ENCODE measurements at places on chromosomes 16 and 17.

- no peak for DNase-seq
Observed at GRCh38 chr17:72175263-72175662, 54.4 kb downstream of the SOX9 start.

DNA sequence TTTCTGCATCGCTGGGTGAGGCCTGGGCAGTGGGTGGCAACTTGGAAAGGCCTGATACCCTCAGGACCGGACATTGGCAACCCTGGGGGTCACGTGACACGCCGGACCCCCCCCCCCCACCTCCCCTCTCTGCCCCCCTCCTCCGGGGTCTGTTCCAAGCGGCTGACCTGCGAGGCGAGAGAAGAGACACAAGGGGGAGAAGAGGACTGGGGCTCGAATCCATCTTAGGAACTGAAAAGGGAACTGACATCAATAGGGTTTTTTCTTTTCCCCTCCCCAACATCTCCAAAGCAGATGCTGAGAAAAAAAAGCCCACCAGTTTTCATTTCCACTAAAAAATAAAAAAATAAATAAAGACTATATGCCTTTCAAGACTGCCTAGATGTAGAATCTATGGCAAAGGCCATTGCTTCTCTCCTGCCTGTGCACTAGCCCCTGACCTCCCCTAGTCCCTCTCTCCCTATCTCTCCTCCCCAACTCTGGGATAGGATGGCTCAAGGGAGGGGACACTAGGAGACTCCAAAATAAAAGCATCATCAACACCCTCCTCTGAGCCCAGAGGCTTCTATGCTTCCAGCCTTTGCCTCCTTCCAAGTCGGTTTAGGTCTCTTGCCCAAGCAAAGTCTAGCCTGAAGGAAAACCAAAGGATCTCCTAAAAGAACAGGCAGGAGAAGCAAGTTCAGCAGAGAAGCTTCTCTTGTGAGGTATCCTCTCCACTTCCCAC, 7.7 kb upstream of the HOXB2 start:
- DNase-seq = no peak

DNA sequence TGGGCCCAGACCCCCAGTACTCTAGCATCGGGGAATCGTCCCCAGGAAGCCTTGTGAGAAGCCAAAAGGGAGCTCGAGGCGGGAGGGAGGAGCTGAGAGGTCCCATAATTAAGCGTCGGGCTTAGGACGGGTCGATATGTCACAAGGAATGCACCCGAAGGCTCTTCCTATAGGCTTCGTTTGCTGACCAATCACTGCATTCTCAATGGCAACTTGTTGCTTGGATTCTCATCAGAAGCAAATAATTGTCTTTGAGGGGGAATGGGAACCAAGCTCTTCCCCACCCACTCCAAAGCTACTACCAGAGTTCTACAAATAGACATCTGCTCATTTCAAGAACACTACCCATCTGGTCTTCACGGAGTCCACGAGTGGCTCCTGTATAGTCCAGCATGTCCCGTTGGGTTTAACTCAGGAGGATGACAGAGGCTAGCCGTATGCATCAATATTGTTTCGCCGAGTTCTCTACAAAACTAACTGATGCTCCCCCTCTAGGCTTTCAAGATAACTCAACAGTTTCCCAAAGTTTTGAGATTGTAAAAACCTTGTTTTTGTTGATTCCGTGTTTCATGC, 628 bp upstream of the BLMH start:
- no peak for DNase-seq

GRCh38 chr16:48001324-48001895, 154.4 kb downstream of the ABCC12 start:
- DNase-seq = no peak

GRCh38 chr17:82632451-82632850, 15.8 kb downstream of the WDR45B start:
- no peak for DNase-seq

GRCh38 chr16:67256701-67257230, 8.0 kb downstream of the SLC9A5 start:
- no peak for DNase-seq

- DNase-seq = no peak
Observed at GRCh38 chr17:8137645-8138373, 13.9 kb upstream of the HES7 start.

GRCh38 chr16:23734176-23734893, 20.5 kb upstream of the CHP2 start:
- no peak for DNase-seq

DNA sequence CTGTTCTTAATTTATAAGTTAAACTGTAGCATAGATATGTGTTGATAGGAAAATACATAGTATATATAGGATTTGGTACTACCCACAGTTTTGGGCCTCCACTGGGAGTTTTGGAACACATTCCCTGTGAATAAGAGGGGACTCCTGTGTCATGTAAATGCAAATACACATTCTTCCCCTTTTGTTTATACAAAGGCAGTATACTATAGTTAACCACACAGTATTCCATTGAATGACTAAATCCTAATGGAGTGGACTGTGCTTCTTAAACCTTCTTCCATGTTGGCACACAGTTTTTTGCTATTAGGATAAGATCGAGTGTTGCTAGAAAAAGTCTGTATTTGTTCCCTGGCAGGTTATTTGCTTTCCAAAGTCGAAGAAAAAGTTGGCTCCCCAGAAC, 22.2 kb downstream of the TAC4 start:
- no peak for DNase-seq

DNA sequence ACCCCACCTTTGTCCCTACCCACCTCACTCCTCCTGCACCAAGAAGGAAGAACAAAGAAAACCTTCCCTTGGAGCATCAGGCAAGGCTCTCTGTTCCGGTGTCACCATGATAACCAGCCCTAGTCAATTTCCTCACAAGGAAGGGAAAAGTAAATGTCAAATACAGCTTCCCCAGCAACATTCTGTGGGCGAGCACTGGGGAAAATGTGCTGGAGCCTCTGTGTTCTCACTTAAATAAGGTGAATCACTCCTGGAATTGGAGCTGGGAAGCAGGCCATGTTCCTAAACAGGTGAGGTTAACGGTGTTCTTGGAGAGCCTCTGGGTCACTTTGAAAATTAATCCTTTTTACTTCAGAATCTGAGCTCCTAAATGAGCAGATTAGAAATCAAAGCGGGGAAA, 427.9 kb upstream of the ERCC4 start:
- no peak for DNase-seq

- no peak for DNase-seq
Observed at GRCh38 chr17:3507869-3508268, 32.1 kb downstream of the ASPA start.

DNA sequence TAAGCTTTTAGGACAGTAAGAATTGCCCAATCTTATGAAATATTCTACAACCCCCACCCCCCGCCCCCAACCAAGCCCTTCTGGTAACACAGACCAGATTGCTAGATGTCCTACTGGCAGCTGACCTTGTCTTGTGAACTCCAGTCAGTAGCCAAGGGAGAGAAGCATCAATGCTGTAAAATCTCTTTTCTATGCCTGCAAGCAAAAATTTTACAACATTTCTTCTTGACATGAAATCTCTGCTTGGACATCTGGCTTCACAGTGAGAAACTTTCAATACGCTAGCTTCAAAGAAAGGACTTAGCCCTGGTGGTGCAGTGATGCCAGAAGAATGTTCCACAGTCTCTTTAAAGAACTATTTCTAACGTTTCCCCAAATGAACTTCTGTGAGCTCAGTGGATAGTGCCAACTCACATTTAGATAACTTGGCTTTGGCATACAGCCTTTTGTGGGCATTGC, 169.3 kb upstream of the AXIN2 start:
- DNase-seq = no peak

DNA sequence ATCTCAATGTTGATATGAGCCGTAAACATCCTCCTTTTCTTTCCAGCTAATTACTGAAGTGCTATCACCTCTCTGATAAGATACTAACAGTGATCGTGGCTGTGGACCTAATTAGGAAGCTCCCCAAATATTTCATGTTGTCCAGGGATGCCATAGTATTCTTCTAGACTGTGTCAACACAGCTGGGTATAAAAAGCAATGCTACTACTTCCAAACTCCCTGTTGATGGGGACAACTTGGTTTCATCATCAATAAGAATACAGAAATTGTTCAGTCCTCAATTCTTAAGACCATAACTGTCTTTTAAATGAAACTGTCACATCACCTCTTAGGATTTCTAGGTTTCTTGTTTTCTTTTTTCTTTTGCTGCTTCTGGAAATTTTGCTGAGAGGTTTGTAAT, 530.6 kb downstream of the TOX3 start:
- no peak for DNase-seq

DNA sequence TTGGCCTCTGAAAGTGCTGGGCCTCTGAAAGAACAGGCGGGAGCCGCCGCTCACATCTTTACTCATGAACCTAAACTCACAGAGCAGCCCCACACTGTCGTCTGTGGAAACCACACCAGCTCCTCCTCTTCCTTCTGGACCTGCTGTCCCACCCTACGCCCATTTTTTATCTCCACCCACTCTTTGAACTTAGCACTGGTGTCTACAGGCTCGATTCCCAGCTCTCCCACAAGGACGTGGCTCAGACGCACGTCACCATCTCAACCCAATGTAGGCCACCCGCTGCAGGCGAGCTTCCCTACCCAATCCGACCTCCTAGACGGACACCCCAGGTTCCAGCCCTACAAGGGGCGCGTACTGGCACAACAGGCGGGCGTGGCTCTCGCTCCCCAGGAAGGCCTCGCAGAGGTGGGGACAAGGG, 62.2 kb downstream of the NXN start:
- no peak for DNase-seq

DNA sequence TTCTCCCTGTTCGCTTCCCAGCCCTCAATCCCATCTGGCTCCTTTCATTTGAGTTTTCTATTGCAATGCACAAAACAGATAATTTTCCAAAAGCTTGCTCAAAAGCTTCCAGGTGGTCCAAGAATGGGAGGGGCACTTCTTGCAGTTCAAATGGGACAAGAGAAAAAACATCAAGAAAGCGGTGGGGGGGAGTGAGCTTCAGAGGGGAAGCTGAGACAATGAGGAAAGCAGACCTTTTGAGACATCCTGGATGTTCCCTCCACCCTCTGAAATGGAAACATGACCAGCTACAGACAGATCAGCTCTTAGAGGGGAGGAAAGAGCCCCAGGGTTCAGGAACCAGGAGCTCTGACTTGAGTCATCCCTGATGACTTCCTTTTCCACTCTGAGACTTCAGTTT, 368.2 kb downstream of the SLC39A11 start:
- no peak for DNase-seq

DNA sequence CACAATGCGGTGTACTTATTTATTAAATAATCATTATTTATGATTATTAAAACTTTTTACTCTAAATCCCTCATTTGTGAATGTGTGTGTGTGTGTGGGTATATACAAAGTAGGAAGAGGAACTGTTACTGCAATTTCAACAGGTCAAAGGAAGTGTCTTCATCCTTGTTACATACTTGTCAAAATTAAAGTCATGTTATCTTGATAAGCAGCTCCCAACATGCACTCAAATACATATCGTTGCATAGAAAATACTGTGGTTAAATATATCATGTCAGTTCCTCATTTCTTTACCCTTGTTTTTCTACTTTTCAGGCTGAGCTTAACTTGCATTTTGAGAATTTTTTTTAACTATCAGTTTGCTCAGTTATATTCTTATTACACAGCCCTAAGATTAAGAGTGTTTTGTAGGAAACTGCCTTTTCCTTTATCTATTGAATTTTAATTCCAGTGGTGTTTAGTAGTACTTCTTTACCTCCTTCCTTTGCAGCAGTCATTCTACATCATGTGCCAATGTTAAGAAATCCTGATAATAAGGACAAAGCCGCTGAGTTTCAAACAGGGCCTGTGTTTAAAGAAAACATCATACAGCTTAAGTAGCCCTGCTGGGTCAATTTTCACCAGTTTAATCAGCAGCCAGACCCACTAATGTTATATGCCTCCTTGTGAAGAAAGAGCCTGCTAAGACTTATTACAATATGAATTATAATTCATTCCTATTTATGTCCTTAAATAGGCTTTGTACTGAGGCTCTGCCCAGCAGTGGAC, 7.2 kb downstream of the EFCAB5 start:
- DNase-seq = no peak

DNA sequence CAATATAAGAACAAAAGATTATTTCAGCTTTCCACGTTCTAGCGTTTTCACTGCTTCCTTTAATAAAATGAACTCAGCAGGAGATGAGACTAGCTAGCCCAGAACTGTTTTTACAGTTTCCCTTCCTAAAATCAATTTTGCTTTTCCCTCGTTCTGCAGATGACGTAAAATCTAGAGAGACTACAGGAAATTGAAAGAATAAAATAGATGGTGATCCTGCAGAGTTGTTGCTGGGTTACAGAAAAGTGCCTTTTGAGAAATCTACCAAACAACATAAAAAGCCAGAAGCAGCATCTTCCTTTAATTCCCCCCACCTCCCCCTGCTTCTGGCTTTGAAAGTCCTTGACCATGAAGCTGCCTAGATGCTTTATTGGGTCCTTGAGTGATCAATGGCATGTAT, 96.8 kb upstream of the CLEC3A start:
- no peak for DNase-seq

DNA sequence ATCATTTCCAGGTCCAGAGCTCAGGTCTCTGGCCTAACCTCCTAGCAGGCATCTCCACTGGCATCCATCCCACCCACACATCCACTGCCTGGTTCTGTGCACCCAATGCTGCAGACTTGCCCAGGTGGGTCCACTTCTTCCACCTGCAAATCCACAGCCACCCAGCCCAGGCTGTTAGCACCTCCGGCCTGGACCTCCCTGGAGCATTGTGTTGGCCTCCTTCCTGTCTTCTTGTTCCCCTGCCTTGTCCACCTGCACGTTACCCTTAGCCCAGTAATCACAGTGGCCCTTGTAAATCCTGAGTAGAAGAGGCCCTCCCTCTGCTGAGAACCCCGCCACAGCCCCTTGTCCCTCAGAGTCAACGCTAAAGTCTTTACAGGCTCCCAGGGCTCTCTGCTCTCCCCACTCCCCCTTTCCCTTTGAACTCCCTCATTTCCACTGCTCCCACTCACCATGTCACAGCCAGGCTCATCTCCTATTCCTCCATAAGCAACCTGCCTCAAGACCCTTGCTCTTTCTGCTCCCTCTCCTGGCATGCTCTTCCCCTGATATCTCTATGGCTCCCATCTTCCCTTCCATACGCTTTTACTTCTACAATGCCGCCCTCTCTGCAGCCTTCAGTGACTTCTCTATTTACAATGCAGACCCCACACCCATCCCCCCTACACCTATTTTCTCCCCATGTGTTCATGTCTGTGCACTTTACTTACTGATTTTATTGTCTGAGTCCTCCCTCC, 288.8 kb downstream of the FOXL1 start:
- no peak for DNase-seq

GRCh38 chr17:41932816-41933389, 2.5 kb downstream of the ODAD4 start:
- no peak for DNase-seq

DNA sequence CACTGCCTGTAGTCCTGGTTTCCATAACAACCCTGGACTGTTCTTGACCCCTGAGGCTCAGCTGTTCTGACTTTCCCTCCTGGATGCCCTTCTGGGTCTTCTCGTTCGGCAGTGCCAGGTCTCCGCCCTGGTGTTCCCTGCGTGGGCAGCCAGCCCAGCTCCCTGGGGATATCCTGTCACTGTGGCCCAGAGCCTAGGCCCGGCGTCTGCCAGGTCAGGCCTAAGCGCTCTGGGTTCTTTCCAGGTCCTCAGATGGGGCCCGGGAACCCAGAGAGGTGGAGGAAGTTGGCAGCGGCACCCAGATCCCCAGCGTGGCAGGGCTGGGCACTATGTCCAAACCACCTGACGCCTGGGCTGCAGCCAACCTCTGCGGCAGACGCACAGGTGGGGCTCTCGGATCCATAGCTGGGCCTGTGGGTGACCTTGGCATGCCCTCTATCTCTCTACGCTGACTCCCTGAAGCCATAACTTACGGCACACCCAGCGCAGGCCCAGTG, 12.5 kb upstream of the ATP2A3 start:
- no peak for DNase-seq
